Endodermal cell (in vitro differentiated cells): ENCODE measurements at places on chromosomes 16 and 17. TPM values are rescaled to one million over a fixed set of nuclear protein-coding genes. Genes with fewer than 3 reads are reported as not detected.

The MAPT gene
- total RNA-seq, result 0.69 to 2.2 TPM (median 1.5 TPM) in 3 replicates

The NQO1 gene
- 126 and 149 TPM in 2 replicates for total RNA-seq

The SLC52A1 gene
- total RNA-seq, result 0.07 TPM in 1 of 2 replicates, not detected in the other

The TEKT5 gene
- total RNA-seq, result 0.31 to 0.92 TPM (median 0.53 TPM) in 3 replicates

The RND2 gene
- 36.1 to 37.6 TPM (median 36.4 TPM) in 3 replicates for total RNA-seq

The CDYL2 gene
- 12.7 and 12.8 TPM in 2 replicates for total RNA-seq

The KIF2B gene
- not detected in 3 replicates for total RNA-seq

The EVPLL gene
- not detected in 3 replicates for total RNA-seq

The ABCA10 gene
- total RNA-seq, result not detected in 3 replicates
